ENCODE measurements at places on chromosomes 16 and 17. TPM values are rescaled to one million over a fixed set of nuclear protein-coding genes. Genes with fewer than 3 reads are reported as not detected.

Gene RNF151
- total RNA-seq, result not detected

Gene OTOP3
- total RNA-seq, result not detected

Gene PCYT2
- 52.1 TPM for total RNA-seq

Gene MVP
- 60.7 TPM for total RNA-seq

Gene TEKT1
- total RNA-seq, result not detected

Gene TP53TG3B
- total RNA-seq, result 0.40 TPM

Gene MEOX1
- total RNA-seq, result 12.6 TPM

Gene ATP1B2
- total RNA-seq, result 2.0 TPM

Gene CDC6
- total RNA-seq, result 0.94 TPM

Gene OR2C1
- total RNA-seq, result not detected

Gene DOC2A
- total RNA-seq, result not detected

Gene ATP2A1
- 0.17 TPM for total RNA-seq

Gene CCL17
- not detected for total RNA-seq

Gene MRPS7
- total RNA-seq, result 124 TPM

Gene SLC6A4
- total RNA-seq, result 0.13 TPM

- peaks cover 21% of the 10 kb centered on the region for H3K4me1 ChIP-seq
- H3K36me3 ChIP-seq, result no peaks in the 10 kb centered on the region
- peaks cover 4% of the 10 kb centered on the region for H3K27me3 ChIP-seq
- no peak overlapping the region for H3K27ac ChIP-seq
Observed at GRCh38 chr17:32269377-32269776, 3.7 kb downstream of the RHBDL3 start.

- H3K27ac ChIP-seq, result peak overlapping the region; percentile 77
- H3K4me1 ChIP-seq, result peaks cover 6% of the 10 kb centered on the region
- no peaks in the 10 kb centered on the region for H3K36me3 ChIP-seq
- no peaks in the 10 kb centered on the region for H3K27me3 ChIP-seq
Observed at GRCh38 chr17:78645421-78646295, 68.5 kb upstream of the DNAH17 start.

DNA sequence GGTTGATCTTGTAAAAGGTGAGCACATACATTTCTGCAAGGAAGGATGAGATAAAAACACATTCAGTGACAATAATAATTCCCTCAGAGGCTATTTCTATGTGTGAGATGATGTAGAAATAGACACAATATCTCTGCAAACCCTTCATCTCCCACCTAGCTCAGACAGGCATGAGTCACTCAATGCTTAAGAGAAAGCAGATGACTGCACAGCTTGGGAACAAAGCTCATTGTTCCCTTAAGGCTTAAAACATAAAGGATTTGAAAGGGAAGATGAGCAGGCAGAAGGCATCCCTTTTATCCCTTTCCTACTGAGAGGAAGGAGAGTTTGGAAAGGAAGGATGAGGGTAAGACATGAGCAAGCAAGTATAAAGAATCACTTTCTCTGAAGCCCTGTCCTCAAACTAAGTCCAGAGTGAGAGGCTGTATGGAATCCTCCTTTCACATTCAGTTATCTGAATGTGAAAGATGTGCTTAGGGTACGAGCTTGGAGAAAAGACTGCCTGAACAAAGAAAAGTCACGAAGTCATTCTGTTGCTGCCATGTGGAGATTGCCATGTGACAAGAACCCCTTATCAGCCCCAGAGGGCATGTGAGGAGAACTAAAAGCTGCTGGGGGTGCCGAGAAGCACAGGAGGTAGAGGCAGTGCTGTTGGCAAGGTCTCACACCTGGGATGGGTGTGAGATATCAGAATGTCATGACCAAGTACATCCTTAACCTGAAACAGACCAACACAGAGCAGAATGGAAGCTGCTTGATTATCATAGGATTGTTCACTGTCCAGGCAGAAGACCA, 58.2 kb downstream of the CNTNAP4 start:
- H3K4me3 ChIP-seq, result no peak overlapping the region
- DNase-seq, result no peak
- H3K27ac ChIP-seq, result no peak overlapping the region
- H3K4me1 ChIP-seq, result no peaks in the 10 kb centered on the region
- H3K36me3 ChIP-seq, result no peaks in the 10 kb centered on the region

- peak; percentile 30 for DNase-seq
- peak overlapping the region; percentile 84 for H3K27ac ChIP-seq
- H3K4me3 ChIP-seq, result peak overlapping the region; percentile 92
- no peaks in the 10 kb centered on the region for H3K27me3 ChIP-seq
Observed at GRCh38 chr17:48100591-48101011, 677 bp downstream of the CBX1 start.

DNA sequence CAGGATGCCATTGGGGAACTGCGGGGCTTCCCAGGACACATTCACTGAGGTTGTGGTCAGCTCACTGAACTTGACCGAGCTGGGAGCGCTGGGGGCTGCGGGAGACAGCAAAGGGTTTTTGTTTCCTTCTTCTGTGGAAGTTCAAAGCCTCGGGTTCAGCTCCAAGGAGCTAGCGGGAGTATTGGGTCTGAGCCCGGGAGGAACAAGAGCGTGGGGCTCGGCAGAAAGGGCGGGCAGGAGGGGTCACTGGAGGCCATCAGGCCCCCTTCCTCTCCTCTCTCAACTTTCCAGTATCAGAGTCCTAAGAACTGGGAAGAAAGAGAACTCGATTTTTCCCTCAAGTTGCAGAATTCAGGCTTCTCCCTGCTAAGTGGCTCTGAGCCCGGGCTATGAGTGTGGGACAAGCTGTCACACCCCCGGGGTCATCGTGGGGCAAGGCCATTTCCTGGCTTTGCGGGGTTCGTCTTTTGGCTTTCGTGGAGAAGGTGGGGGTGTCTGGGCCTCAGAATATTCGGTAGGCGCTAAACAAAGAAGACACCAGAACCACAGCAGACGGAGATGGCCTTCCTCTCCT, 53.6 kb upstream of the CDC42EP4 start:
- no peaks in the 10 kb centered on the region for H3K36me3 ChIP-seq
- H3K27me3 ChIP-seq, result no peaks in the 10 kb centered on the region
- H3K4me1 ChIP-seq, result peaks cover 35% of the 10 kb centered on the region
- no peak overlapping the region for H3K4me3 ChIP-seq

DNA sequence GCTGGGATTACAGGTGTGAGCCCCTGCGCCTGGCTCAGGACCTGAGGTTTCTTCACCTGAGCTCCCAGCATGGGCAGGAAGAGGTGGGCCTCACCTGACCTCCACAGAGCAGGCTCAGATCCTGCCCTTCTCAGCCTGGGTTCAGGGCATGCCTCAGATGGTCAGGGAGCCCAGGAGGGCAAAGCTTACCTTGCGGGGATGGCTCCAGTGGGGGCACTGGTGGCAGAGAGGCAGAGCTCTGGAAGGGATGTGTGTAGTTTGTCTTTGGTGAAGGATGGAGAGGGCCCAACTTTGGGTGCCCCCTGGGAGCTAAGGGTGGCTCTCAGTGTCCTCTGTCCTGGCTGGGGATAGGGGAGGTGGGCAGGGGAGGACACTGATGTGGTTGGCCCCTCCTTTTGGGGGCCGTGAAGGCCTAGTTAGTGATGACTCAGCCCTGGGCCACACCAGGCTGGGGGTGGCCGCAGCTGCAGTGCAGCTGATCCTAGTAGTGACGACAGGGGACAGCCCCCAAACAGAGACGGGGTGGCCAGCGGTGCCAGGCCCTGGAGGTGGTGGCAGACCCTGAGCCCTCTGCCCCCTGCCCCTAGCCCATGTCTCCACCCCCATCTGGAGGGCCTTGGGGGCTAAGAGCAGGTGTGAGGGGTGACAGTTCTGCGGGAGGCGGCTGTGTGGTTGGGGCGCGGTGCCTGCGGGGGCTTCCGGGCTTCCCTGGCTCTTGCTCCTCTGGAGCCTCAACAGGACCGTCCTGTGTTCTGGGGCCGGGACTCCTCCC, 5.8 kb downstream of the NHERF2 start:
- H3K4me1 ChIP-seq, result peaks cover 80% of the 10 kb centered on the region
- no peak for DNase-seq
- H3K4me3 ChIP-seq, result peak overlapping the region; percentile 78

GRCh38 chr17:69912805-69913204, 162.2 kb upstream of the KCNJ16 start:
- H3K4me1 ChIP-seq, result peaks cover 13% of the 10 kb centered on the region
- DNase-seq, result no peak
- no peaks in the 10 kb centered on the region for H3K27me3 ChIP-seq
- H3K27ac ChIP-seq, result no peak overlapping the region
- H3K36me3 ChIP-seq, result no peaks in the 10 kb centered on the region

- H3K27me3 ChIP-seq, result no peaks in the 10 kb centered on the region
Observed at GRCh38 chr17:11550431-11550830, 47.8 kb upstream of the DNAH9 start.

- H3K36me3 ChIP-seq, result peaks cover 25% of the 10 kb centered on the region
- DNase-seq, result no peak
- no peaks in the 10 kb centered on the region for H3K27me3 ChIP-seq
- H3K4me1 ChIP-seq, result peaks cover 42% of the 10 kb centered on the region
- no peak overlapping the region for H3K27ac ChIP-seq
Observed at GRCh38 chr16:55543472-55543871, 23.0 kb upstream of the CAPNS2 start.

- no peaks in the 10 kb centered on the region for H3K36me3 ChIP-seq
- H3K4me3 ChIP-seq, result no peak overlapping the region
- H3K27me3 ChIP-seq, result no peaks in the 10 kb centered on the region
- DNase-seq, result no peak
Observed at GRCh38 chr17:61715348-61715747, 124.3 kb upstream of the NACA2 start.

- H3K27ac ChIP-seq, result no peak overlapping the region
- no peaks in the 10 kb centered on the region for H3K27me3 ChIP-seq
- H3K36me3 ChIP-seq, result no peaks in the 10 kb centered on the region
- DNase-seq, result no peak
- H3K4me3 ChIP-seq, result no peak overlapping the region
- no peaks in the 10 kb centered on the region for H3K4me1 ChIP-seq
Observed at GRCh38 chr16:83516931-83517330, 290.8 kb upstream of the HSBP1 start.

GRCh38 chr16:68781784-68782183, 44.7 kb downstream of the CDH1 start:
- H3K27ac ChIP-seq, result no peak overlapping the region
- H3K4me1 ChIP-seq, result no peaks in the 10 kb centered on the region
- peaks cover 5% of the 10 kb centered on the region for H3K27me3 ChIP-seq
- no peak for DNase-seq

GRCh38 chr16:90001761-90002503, 17.3 kb downstream of the DBNDD1 start:
- H3K27ac ChIP-seq, result no peak overlapping the region
- H3K36me3 ChIP-seq, result peaks cover 24% of the 10 kb centered on the region
- H3K27me3 ChIP-seq, result no peaks in the 10 kb centered on the region
- H3K4me1 ChIP-seq, result no peaks in the 10 kb centered on the region
- H3K4me3 ChIP-seq, result no peak overlapping the region

- no peak overlapping the region for H3K27ac ChIP-seq
- H3K4me1 ChIP-seq, result no peaks in the 10 kb centered on the region
- no peaks in the 10 kb centered on the region for H3K27me3 ChIP-seq
- no peak for DNase-seq
Observed at GRCh38 chr17:30389756-30390300, 11.1 kb downstream of the CPD start.

GRCh38 chr16:86193528-86194193, 294.7 kb downstream of the IRF8 start:
- H3K36me3 ChIP-seq, result no peaks in the 10 kb centered on the region
- no peak overlapping the region for H3K4me3 ChIP-seq
- H3K27me3 ChIP-seq, result peaks cover 94% of the 10 kb centered on the region
- DNase-seq, result no peak
- H3K27ac ChIP-seq, result no peak overlapping the region

DNA sequence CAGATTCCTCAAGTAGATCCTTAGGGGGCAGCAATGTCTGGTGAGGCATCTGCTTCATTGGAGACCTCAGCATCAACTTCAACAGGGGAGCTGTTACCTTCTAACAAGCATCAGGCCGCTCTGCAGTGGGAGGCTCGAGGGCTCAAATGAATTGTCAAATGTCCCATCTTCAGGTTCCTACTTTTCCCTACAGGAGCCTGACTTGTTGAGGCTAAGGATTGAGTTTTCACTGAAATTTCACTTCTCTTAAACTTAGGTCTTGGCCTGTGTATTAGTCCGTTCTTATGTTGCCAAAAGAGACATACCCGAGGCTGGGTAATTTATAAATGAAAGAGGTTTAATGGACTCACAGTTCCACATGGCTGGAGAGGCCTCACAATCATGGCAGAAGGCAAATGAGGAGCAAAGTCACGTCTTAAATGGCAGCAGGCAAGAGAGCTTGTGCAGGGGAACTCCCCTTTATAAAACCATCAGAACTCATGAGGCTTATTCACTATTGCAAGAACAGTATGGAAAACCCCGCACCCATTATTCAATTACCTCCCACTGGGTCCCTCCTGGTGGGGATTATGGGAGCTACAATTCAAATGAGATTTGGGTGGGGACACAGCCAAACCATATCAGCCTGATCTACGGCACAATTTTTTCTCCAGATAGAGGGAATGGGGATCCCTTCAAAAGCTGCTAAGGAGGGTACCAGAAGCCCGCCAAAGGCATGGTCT, 5.1 kb upstream of the CD300LD start:
- DNase-seq, result no peak
- peaks cover 21% of the 10 kb centered on the region for H3K27me3 ChIP-seq
- no peak overlapping the region for H3K27ac ChIP-seq
- no peaks in the 10 kb centered on the region for H3K4me1 ChIP-seq
- H3K36me3 ChIP-seq, result no peaks in the 10 kb centered on the region

- H3K27ac ChIP-seq, result no peak overlapping the region
- H3K27me3 ChIP-seq, result peaks cover 87% of the 10 kb centered on the region
- no peak overlapping the region for H3K4me3 ChIP-seq
- no peaks in the 10 kb centered on the region for H3K4me1 ChIP-seq
- DNase-seq, result no peak
- no peaks in the 10 kb centered on the region for H3K36me3 ChIP-seq
Observed at GRCh38 chr17:34620458-34620857, 41.1 kb downstream of the TMEM132E start.

DNA sequence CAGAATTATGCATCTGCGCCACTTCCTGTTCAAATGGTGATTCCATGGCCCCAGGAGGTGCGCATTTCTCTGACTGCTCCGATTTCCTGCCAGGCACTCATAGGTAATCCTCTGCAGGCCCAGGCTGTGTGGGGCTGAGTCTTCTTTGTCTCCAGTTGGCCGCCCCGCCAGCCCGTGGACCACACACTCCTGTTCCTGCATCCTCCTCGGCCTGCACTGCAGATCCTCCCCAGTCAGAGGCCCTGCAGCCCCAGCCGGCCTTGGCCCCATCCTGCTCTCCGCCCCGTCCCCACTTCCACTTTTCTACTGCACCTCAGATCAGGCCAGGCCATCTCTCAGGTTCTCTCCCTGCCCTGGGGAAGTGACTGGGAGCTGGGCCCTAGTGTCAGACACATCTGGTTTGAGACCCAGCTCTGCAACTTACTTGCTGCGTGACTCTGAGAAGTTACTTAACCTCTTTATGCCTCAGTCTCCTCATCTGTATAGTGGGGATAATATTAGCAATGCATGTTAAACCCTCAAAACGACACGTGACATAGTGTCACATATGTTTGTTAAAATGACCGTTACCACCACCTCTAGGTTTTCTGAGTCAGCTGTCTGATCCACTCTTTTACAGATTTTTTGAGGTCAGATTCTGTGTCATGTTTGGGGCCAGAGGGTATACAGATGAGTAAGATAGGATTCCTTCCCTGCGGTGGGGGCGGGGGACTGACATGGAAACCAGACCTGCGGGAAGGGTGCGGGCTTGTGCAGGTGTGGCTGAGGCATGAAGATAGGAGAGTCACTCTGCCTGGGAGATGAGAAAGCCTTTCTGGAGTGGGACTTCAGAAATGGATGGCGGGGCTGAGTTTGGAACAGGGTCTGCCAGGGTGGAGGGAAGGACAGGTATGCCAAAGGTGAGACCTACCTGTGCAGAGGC, 12.8 kb downstream of the RAB11FIP4 start:
- no peak overlapping the region for H3K4me3 ChIP-seq
- H3K4me1 ChIP-seq, result no peaks in the 10 kb centered on the region
- H3K27ac ChIP-seq, result no peak overlapping the region
- H3K36me3 ChIP-seq, result no peaks in the 10 kb centered on the region
- no peak for DNase-seq

GRCh38 chr17:61399131-61400065, at the start of gene TBX2:
TBX2 (plus strand) TSS chr17:61399843; CDS start chr17:61400177, 334 bp downstream.
- peaks cover 9% of the 10 kb centered on the region for H3K36me3 ChIP-seq
- H3K27me3 ChIP-seq, result peaks cover 86% of the 10 kb centered on the region
- H3K4me1 ChIP-seq, result peaks cover 54% of the 10 kb centered on the region
- H3K4me3 ChIP-seq, result peak within 1 kb of the TSS; percentile 61
- peak within 1 kb of the TSS; percentile 85 for H3K27ac ChIP-seq
